CD8-positive, alpha-beta T cell (primary cell): ENCODE measurements at places on chromosomes 6 and 20.
A peak's percentile ranks its signal among the peaks of the same experiment; 100 is the strongest.

DNA sequence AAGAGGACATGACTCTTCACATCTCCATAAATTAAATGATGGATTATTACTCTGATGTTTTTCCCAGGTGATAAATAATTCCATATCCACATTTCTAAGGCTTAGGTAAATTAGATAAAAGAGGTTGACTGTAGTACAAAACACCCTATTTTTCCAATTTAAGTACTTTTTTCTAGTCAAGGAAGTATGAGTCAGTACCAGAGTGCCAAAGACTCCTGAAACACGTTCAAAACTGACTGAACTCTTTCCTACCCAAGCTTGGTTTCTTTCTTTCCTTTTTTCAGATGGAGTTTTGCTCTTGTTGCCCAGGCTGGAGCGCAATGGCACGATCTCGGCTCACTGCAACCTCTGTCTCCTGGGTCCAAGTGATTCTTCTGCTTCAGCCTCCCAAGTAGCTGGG, 85.0 kb downstream of the DOK5 start:
- DNase-seq, result no peak

- no peak for DNase-seq
Measured at GRCh38 chr20:51412951-51413481, 129.5 kb downstream of the NFATC2 start.

GRCh38 chr6:123655521-123656306, 19.0 kb upstream of the TRDN start:
- DNase-seq, result no peak

GRCh38 chr20:62685781-62686555, 22.7 kb upstream of the NTSR1 start:
- DNase-seq, result peak; percentile 35

DNA sequence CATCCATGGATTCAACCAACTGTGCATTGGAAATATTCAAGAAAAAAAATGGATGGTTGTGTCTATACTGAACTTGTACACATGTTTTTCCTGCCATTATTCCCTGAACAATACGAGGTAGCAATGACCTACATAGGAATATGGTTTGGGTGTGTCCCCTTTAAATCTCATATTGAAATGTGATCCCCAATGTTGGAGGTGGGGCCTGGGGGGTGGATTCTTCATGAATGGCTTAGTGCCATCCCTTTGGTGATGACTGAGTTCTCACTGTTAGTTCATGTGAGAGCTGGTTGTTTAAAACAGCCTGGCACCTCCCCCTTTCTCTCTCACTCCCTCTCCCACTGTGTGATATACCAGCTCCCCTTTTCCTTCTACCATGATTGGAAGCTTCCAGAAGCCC, 139.8 kb upstream of the BACH2 start:
- DNase-seq, result no peak

DNA sequence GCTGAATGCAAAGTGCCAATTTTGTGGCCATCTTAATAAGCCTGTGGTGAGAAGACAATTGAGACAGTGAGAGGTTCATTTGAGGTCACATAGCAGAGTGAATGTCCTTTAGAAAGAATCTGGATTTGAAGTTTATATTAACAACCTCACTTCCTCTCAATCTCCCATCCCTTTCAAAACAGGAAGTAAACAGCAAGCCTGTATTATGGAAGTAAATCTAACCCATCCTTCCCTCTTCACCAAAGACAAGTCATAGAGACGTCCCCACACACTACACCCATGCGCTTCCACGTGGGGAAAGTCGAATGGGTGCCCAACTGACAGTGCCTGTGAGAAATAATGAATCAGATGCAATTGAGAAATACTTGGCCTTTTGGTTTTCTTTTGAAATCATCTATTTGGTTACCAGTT, 28.8 kb upstream of the CCND3 start:
- no peak for DNase-seq

GRCh38 chr6:105135056-105135455, 44.8 kb downstream of the POPDC3 start:
- DNase-seq, result no peak

DNA sequence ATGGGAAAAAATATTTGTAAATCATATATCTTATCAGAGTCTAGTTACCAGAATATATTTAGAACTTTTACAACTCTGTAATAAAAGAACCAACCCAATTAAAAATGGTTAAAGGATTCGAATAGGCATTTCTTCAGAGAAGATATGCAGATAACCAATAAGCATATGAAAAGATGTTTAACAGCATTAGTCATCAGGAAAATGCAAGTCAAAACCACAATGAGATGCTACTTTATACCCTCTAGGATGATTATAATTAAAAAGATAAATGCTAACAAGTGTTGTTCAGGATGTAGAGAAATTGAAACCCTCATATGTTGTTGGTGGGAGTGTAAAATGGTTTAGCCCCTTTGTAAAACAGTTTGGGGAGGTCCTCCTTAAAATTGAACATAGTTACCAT, 94.1 kb downstream of the LRRC1 start:
- no peak for DNase-seq
